NCI-H1092 (cell line): ENCODE measurements at places on chromosomes 16 and 17.

GRCh38 chr17:17663160-17664063 is 17.8 kb upstream of the RAI1 start:
- DNase-seq = no peak

- DNase-seq = no peak
These were observed 12.8 kb upstream of the AKTIP start for GRCh38 chr16:53515811-53516210.

GRCh38 chr17:69187294-69187693 is 41.3 kb downstream of the ABCA10 start:
- DNase-seq = no peak

GRCh38 chr17:15501793-15502192 is 34.4 kb upstream of the CDRT4 start:
- DNase-seq = no peak

GRCh38 chr17:62657145-62657665 is 29.7 kb downstream of the MRC2 start:
- no peak for DNase-seq

GRCh38 chr17:12195418-12195817 is 174.7 kb downstream of the MAP2K4 start:
- no peak for DNase-seq
